T-cell (primary cell): ENCODE measurements at places on chromosomes 1 and 21. TPM values are rescaled to one million over a fixed set of nuclear protein-coding genes. Genes with fewer than 3 reads are reported as not detected.
A peak's percentile ranks its signal among the peaks of the same experiment; 100 is the strongest.

The EDN2 gene
- total RNA-seq, result not detected

The GJB4 gene
- total RNA-seq, result not detected

The FMO1 gene
- total RNA-seq, result not detected

The SAMD11 gene
- total RNA-seq, result not detected

The SPRR2A gene
- total RNA-seq, result not detected

The RYR2 gene
- total RNA-seq, result 0.07 TPM

The SAMSN1 gene
- 49.7 TPM for total RNA-seq

The CNTN2 gene
- total RNA-seq, result not detected

- no peaks in the 10 kb centered on the region for H3K27me3 ChIP-seq
Measured at GRCh38 chr1:162699366-162699765, 67.1 kb downstream of the DDR2 start.

- peak within 1 kb of the TSS; percentile 65 for H3K4me3 ChIP-seq
- no peak for DNase-seq
- H3K4me1 ChIP-seq, result no peaks in the 10 kb centered on the region
Measured at GRCh38 chr1:109466452-109467300, at the start of gene SYPL2. SYPL2 (plus strand) TSS chr1:109466546; CDS start chr1:109466844, 298 bp downstream.

- no peak overlapping the region for H3K4me3 ChIP-seq
- H3K27me3 ChIP-seq, result peaks cover 37% of the 10 kb centered on the region
- H3K27ac ChIP-seq, result no peak overlapping the region
- peaks cover 7% of the 10 kb centered on the region for H3K4me1 ChIP-seq
- H3K36me3 ChIP-seq, result no peaks in the 10 kb centered on the region
Measured at GRCh38 chr1:43541721-43542401, 11.2 kb downstream of the PTPRF start.

DNA sequence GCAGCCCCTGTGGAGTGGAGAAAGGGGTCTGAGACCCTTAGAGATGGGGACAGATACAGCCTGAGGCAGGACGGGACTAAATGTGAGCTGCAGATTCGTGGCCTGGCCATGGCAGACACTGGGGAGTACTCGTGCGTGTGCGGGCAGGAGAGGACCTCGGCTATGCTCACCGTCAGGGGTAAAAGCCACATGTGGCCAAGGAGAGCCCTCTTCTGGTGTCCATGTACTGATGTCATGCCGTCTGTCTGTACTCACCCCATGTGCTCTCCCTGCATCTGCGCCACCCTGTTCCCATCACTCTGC, 84.7 kb downstream of the OBSCN start:
- DNase-seq, result no peak
- peaks cover 8% of the 10 kb centered on the region for H3K36me3 ChIP-seq
- no peak overlapping the region for H3K4me3 ChIP-seq
- peaks cover 23% of the 10 kb centered on the region for H3K4me1 ChIP-seq

DNA sequence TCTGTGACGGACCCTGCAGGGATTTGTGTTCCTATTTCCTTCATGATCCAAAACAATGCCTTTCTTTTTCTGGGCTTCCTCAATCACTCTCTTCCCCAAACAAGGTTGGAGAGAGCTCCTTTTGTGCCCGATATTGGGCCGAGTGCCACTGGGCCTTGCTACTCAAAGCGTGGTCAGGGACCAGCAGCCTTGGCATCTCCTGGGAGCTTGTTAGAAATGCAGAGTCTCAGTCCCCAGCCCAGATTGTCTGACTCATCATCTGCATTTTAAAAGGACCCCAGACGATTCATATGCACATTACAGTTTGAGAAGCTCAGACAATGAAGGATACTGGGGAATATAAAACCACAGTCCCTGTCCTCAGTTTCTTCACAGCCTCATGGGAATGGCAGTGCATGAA, 19.9 kb downstream of the ADORA1 start:
- H3K27me3 ChIP-seq, result peaks cover 25% of the 10 kb centered on the region
- DNase-seq, result no peak
- no peak overlapping the region for H3K4me3 ChIP-seq

GRCh38 chr21:41369105-41369919, 7.5 kb downstream of the MX2 start:
- H3K27me3 ChIP-seq, result no peaks in the 10 kb centered on the region
- H3K36me3 ChIP-seq, result peaks cover 2% of the 10 kb centered on the region
- no peak for DNase-seq
- peaks cover 8% of the 10 kb centered on the region for H3K4me1 ChIP-seq

DNA sequence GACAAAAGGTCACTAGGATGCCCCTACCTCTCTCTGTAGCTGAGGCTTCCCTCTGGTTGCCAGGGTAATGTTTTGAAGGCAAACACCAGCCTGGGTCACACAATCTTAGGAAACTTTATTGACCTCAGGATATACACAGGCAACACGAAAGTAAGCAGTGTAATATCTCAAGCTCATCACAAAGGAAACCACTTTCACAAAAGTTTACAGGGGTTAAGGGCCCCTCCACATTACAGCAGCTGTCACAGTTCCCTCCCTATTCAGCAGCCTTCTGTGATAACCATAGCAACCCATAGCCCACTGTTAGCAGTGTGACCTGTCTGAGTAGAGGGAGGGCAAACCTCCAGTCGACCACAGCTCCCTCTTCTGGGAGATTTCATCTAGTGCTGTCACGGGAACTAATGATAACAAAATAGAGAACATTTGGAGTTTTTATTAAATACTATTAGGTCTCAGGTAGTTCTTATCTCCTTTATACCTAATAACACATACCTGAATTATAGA, 149.8 kb downstream of the PTPRC start:
- H3K36me3 ChIP-seq, result no peaks in the 10 kb centered on the region
- no peak overlapping the region for H3K27ac ChIP-seq

DNA sequence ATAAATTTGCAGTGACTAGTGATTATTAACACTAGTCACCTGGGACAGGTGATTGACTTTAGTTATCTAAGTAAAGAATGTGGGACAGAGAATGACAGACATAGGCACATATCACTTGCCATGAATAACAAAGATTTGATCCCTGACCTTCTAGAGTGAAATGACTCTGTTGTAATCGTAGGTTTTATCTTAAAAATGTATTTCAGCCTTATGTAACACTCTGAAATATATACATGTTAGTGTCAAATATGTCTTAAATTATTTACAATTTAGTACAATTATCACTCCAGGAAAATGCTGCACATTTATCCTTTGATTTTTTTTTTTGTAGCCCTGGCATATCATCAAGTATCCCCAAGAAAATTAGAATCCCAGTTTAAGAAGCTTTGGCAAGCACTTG, 186.4 kb upstream of the PTGFR start:
- no peaks in the 10 kb centered on the region for H3K36me3 ChIP-seq
- H3K4me1 ChIP-seq, result no peaks in the 10 kb centered on the region

- no peak overlapping the region for H3K4me3 ChIP-seq
- H3K36me3 ChIP-seq, result no peaks in the 10 kb centered on the region
- H3K27ac ChIP-seq, result no peak overlapping the region
- no peak for DNase-seq
- no peaks in the 10 kb centered on the region for H3K27me3 ChIP-seq
Measured at GRCh38 chr1:74522148-74522547, 9.7 kb upstream of the LRRC53 start.

DNA sequence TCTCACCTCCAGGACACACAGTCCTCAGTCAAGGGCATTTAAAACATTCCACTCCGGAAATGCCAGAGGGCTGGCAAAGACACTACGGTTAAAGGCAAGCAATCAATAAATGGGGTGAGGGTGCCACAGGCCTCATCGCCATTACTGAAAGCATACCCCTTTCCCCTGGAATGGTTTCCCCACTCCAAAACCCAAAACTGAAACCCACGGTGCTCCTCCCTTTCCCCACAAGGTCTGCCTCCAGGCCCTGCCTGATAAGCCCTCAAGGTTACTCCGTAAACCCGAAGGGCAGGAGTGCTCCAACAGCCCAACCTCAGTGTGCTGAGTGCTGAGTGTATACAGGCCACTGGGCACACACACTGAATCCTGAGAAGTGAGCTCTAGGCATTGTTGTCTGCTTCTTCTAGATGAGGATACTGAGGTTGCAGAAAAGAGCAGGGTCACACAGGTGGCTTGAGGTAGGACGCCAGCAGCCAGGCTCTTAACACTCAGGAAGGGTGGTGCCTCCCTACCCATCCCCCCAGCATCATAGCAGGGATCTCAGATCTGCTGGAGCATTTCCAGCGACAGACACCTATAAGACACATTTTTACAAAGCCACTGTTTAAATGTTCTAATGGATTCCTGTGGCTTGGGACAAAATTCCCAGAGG, 29.0 kb downstream of the SSBP3 start:
- DNase-seq, result no peak
- H3K27me3 ChIP-seq, result no peaks in the 10 kb centered on the region
- H3K4me3 ChIP-seq, result no peak overlapping the region

GRCh38 chr21:28776251-28776650, 216.4 kb downstream of the LTN1 start:
- H3K4me3 ChIP-seq, result no peak overlapping the region
- H3K4me1 ChIP-seq, result no peaks in the 10 kb centered on the region
- no peak overlapping the region for H3K27ac ChIP-seq
- H3K36me3 ChIP-seq, result no peaks in the 10 kb centered on the region
- no peak for DNase-seq

DNA sequence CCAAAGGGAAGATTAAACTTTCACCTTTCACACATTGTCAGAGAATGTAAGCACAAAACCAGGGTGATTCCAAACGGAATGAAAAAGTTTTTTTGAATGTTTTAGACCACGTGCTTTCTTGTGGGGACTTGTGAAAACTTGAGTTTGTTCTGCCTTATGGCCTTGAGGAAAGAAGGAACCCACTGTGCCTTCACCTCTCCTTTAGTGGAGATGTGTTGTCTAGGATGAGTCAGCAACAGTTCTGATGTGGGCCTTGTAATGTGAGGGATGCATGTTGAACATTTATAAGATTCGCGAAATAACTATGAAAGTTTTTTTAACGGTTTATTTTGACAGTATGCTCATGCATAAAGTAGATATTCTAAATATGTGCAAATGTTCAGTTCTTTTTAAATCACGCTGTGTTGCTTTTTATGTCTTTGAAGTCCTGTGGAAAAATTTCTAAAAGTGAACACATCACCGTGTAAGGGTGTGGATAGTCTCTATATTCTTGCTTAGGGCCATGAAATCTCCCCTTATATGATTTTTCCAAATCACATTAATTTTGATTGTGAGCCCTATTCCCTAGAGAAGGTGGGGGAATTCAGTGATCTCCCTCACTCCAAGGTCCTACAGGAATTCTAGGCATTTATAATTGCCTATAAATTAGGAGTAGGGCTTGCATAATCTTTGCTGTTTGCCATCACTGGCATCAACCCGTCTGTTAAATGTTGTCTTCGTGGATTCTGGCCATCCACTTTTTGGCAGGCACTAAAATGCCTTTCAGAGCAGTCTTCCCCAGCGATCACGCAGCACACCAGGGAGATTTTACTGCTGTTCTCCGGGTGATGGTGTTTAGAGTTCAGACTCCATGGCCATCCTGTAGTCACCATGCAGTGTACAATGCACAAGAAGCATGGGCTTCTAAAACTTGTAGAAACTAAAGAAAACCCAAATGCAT, 47.4 kb downstream of the PLA2G4A start:
- DNase-seq, result no peak
- H3K4me3 ChIP-seq, result no peak overlapping the region
- H3K27ac ChIP-seq, result no peak overlapping the region

GRCh38 chr1:59427784-59428183, 130.9 kb downstream of the FGGY start:
- no peaks in the 10 kb centered on the region for H3K27me3 ChIP-seq
- H3K4me3 ChIP-seq, result no peak overlapping the region
- no peak for DNase-seq
- H3K27ac ChIP-seq, result no peak overlapping the region
- H3K36me3 ChIP-seq, result no peaks in the 10 kb centered on the region

DNA sequence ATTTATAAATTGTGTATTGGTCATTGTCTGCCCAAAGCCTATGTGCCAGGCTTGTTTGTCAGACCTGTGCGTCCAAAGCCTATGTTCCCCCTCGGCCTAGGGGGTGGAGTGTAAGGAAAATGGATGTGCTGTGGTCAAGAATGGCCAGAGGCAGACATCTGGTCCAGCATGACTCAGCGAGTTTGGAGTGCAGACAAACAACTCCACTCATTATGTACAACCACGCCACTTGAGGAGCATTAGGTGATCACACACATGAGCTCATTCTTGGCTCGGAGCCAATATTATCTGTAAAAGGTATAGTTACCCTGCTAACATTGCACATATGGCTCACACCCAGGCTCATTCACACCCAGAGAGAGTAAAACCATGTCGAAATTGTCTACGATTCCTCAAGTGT, 1047.6 kb upstream of the ADGRL4 start:
- H3K4me1 ChIP-seq, result no peaks in the 10 kb centered on the region
- H3K36me3 ChIP-seq, result no peaks in the 10 kb centered on the region
- no peak overlapping the region for H3K27ac ChIP-seq
- H3K4me3 ChIP-seq, result no peak overlapping the region

DNA sequence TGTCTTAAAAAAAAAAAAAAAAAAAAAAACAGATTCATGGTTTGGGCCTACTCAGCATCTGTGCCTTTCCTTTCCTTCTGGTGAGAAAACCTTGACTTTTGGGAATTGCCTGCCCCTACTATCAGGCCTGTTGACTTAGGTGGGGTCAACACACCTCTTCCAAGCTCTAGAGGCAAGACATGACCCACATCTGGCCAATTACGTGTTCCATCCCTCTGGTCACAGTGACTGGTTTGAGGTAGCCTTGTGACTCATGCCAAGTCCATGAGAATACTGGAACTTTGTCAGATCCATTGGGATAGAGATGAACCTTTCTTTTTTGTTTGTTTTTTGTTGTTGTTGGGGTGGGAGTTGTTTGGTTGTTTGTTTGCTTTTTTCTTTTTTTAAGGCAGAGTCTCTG, 37.3 kb upstream of the KHDRBS1 start:
- no peak for DNase-seq
- H3K4me1 ChIP-seq, result peaks cover 8% of the 10 kb centered on the region
- H3K4me3 ChIP-seq, result no peak overlapping the region
- H3K36me3 ChIP-seq, result no peaks in the 10 kb centered on the region
- H3K27me3 ChIP-seq, result no peaks in the 10 kb centered on the region

DNA sequence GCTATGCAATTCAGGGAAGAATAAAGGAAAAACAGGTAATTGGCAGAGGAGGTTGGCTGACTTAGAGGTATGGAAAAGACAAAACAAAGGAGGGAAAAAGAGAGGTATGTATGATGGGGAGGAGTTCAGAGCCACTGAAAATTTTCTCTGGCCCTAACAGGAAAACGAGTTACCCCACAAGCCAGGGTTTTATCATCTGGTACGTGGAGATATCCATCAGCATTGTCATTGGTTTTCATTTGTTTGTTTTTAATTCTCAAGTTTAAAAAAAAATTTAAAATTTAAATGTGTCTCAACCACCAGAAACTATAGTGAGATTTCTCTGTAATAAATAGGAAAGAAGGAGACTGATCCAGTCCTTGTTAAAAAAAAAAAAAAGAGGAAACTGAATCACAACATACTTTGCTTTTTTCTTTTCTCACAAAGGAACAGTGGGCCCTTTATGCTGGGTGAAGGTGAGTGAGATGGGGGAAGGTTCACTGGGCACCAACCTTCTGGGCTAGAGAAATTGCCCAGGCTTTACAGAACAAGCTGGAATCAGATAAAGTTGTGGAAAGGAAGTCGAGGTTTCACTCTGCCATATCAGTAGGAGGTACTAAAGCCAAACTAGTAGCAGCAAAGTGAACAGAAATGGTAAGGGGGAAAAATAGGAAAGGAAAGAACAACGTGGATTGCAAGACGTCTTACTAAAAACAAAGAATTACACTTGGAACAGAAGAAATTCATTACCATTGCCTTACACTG, 2.7 kb downstream of the IFNAR2 start:
- H3K4me3 ChIP-seq, result no peak overlapping the region
- DNase-seq, result no peak
- H3K27ac ChIP-seq, result peak overlapping the region; percentile 33
- H3K36me3 ChIP-seq, result no peaks in the 10 kb centered on the region
- peaks cover 35% of the 10 kb centered on the region for H3K4me1 ChIP-seq

- H3K4me3 ChIP-seq, result no peak overlapping the region
- H3K27me3 ChIP-seq, result no peaks in the 10 kb centered on the region
- peaks cover 40% of the 10 kb centered on the region for H3K36me3 ChIP-seq
- no peaks in the 10 kb centered on the region for H3K4me1 ChIP-seq
- no peak for DNase-seq
- no peak overlapping the region for H3K27ac ChIP-seq
Measured at GRCh38 chr21:31119199-31119598, 80.9 kb upstream of the KRTAP19-8 start.
